ENCODE measurements at places on chromosomes 3 and 15.

DNA sequence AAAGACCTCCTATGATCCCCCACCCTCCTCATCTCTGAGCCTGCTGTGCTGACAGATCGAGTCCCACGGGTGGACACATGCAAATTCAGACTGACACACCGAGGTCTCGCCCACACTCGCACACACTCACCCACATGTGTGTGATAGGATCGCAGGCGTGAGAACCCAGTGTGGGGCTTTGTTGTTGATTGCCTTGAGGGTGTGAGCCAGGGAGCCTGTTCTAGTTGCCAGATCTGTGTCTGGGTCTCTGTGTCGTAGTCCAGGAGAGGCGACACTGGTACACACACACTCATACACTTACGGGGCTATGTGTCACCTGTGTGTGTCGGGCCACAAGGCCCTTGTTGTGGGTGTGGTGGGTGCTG lies 2.0 kb downstream of the EPHB3 start:
- DNase-seq: no peak

GRCh38 chr3:57006179-57006657 lies 54.2 kb upstream of the SPATA12 start:
- DNase-seq: no peak

DNA sequence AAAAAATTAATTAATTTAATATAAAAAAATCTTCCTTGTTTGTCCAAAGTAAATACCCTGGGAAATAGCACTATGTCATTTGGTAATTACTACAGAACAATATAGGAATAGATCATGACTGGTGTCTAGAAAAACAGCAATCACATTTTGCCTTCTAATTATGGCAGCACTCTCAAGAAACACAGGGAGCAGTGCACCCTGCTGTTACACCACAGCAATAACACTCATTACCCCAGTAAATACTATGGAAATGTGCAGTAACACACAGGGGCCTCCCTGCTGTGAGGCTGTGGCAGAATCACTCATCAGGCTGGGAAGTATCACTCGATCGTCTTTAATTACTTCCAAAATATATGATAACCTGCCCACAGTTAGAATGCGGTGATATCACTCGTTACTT lies 646.0 kb downstream of the TUSC7 start:
- DNase-seq: no peak

DNA sequence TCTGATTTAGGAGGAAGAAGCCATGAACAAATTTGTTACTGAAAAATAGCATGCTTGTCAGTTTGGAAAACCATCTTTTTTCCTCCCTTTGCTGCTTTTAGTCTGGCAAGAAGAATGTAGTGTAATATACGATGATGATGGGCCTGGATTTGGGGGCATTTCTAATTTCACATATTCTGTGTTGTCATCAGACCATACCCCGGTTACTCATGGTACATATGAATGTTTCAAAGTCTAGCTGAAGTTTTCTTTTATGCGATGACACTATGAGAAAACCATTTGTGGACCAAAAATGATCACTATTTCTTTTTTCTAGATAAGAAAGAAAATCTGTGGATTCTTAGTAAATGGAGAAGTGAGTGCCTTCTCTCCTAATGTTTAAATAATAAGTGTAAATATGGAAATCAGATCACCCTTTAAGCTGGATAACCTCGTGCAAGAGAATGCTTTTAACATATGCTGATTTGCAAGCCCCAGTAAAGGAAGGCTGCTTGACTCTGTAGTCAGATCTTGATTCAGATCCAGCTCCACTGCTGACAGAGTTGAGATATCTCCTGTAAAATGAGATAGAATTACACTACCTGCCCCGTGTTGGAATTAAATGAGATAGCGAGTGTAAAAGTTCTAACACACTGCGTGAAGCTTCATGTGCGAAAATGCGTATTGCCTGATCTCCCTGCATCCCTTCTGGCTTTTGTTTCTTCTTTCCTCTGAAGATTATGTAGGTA lies 3.0 kb downstream of the MEF2A start:
- DNase-seq: no peak

- DNase-seq: peak; percentile 89
These were observed 16.3 kb downstream of the BMF start for GRCh38 chr15:40092256-40092978.

DNA sequence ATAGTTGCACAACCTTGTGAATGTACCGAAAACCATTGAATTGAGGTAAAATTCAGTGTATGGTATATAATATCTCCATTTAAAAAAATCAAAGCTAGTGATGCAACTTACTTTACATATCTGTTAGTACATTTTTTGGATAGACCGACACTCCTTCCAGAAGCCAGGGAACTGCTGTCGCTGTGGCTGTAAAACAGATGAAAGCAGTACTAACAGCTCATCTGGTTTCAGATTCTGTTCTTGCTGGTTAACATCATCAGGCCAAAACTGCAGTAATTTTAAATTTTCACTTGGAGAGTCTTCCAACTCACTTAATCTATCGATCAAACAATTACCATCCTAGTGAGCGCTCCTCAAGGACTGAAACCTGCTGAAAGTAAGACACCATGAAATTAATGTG lies 145.1 kb downstream of the LRRC28 start:
- DNase-seq: no peak

GRCh38 chr15:82304778-82305090 lies 42.1 kb downstream of the SAXO2 start:
- no peak for DNase-seq

GRCh38 chr3:37876279-37876678 lies 14.6 kb downstream of the CTDSPL start:
- no peak for DNase-seq

GRCh38 chr3:14959359-14959943 lies 12.1 kb downstream of the NR2C2 start:
- DNase-seq: no peak

- no peak for DNase-seq
These were observed 121.5 kb upstream of the LIPC start for GRCh38 chr15:58309963-58310928.

- no peak for DNase-seq
These were observed 71.8 kb downstream of the MINDY2 start for GRCh38 chr15:58842713-58843396.

DNA sequence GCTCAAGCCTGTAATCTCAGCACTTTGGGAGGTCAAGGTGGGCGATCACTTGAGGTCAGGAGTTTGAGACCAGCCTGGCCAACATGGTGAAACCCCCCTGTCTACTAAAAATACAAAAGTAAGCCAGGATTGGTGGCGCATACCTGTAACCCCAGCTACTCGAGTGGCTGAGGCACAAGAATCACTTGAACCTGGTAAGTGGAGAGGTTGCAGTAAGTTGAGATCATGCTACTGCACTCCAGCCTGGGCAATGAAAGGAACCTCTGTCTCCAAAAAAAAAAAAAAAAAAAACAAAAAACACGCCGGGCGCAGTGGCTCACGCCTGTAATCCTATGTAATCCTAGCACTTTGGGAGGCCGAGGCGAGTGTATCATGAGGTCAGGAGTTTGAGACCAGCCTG lies 18.9 kb upstream of the AP4E1 start:
- DNase-seq: no peak

- no peak for DNase-seq
These were observed at the start of gene NRG4 for GRCh38 chr15:76011627-76012551. Gene NRG4 (minus strand): TSS chr15:76012424. CDS start chr15:76011230, 1,194 bp downstream.

GRCh38 chr3:10709110-10709781 lies 106.8 kb upstream of the SLC6A11 start:
- no peak for DNase-seq

- no peak for DNase-seq
These were observed 43.6 kb downstream of the SEMA5B start for GRCh38 chr3:122984007-122984406.

- DNase-seq: no peak
These were observed 64.8 kb downstream of the ADAM10 start for GRCh38 chr15:58684751-58685150.

DNA sequence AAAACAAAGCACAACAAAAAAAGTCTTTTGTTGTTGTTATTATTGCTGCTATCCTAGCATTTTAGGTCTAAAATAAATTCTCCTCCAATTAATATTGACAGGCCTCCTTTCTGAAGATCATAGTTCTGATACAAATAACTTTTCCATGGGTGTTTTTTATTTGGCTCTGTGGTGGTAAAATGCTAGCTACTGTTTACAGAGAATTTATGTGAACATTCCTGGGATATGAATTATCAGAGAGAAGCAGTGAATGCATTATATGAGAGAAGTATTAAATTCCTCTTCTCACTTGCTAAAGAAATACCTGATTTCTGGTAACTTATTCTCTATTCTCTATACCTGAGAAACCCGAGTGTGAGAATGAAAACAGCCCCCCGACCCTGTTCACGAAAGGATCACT lies 57.5 kb upstream of the TMCO5A start:
- DNase-seq: no peak

- no peak for DNase-seq
These were observed 42.7 kb upstream of the BLM start for GRCh38 chr15:90674476-90674875.

DNA sequence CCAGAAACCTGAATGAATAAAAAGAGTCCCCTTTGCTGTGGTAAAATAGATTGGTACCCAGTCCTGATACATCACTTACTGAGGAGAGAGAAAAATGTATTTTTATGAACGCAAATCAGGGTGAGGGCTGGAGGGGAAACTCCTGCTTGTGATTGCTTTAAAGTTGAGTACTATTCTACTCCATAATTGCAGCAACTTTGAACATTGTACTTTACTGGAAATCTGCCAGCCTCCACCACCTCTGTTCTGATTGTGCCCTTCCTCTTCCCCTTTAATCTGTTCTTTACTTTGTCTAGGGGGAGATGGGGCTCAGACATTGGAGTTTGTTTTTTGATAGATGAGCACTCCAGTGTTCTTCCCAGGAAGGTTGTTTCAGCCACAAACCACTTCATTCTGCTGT lies 81.9 kb downstream of the C3orf38 start:
- no peak for DNase-seq

DNA sequence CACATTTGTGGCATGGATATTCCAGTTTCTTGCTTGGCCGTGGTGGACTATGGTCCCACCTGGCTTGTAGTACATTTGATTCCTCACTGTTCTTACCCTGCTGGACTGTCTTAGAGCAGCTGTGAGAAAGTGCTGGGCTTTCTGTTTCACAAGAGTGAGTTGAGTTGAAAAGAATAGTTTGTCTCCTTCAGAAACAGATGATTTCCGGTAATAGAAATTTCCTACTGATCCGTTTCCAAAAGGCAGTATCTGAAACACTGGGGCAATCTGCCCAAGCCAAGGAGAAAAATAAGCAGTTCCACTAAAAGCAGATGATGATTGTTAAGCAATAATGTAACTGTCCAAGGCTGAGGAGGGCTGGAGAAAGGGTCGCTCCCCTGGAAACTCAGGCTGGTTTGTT lies 96.0 kb downstream of the SUCLG2 start:
- DNase-seq: no peak

GRCh38 chr15:52005748-52006701 lies 13.0 kb upstream of the MAPK6 start:
- DNase-seq: no peak

DNA sequence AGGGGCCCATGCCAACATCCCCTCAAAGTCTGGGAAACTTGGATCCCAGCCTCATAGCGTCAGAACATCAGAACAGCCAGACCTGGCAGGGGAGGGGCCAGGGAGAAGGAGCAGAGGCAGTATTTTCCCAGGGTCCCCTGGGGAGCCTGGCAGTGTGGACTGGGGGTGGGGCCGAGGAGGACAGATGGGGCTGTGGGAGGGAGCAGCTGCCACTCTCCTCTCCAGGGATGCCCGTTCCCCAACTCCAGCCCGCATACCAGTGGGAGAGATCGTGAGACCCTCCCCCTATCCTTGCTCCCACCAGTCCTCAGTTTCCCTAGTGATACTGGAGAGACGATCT lies 6.5 kb upstream of the DNAJB8 start:
- DNase-seq: no peak

GRCh38 chr3:119589102-119589773 lies 8.4 kb upstream of the PLA1A start:
- DNase-seq: no peak

- DNase-seq: no peak
These were observed 429.5 kb downstream of the ZIC1 start for GRCh38 chr3:147838652-147839051.

GRCh38 chr3:123298903-123299302 lies 97.2 kb downstream of the SEC22A start:
- DNase-seq: no peak

DNA sequence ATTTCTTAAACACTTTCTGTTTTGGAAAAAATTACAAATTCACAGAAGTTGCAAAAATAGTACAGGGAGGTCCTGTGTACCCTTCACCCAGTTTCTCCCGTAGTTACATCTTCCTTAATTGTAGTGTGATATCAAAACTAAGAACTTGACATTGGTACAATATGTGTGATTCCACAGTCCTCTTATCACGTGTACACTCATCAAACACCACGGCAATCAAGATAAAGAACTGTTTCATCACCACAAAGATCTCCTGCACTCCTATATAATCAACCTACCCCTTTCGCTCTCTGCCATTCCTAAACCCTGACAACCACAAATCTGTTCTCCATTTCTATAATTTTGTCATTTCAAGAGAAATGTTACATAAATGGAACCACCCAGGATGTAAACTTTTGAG lies 31.4 kb downstream of the POMGNT2 start:
- no peak for DNase-seq

DNA sequence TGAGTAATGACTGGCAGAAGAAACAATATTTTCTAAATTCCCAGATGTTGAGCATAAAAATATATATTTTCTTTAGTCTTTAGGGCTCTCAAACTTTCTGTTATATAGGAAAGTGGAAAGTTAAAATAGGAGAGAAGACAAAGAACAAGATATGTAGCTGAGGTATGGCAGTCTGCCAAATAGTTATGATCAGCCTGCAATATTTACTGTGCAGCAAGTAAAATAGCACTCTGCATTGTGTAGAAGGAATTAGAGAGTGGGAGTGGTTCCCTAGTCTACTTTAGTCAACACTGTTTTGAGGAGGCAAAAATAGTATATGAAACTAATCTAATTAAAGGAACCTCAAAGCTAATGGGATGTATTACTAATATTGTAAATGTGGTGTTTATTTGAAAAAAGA lies 978.1 kb upstream of the ALCAM start:
- no peak for DNase-seq

DNA sequence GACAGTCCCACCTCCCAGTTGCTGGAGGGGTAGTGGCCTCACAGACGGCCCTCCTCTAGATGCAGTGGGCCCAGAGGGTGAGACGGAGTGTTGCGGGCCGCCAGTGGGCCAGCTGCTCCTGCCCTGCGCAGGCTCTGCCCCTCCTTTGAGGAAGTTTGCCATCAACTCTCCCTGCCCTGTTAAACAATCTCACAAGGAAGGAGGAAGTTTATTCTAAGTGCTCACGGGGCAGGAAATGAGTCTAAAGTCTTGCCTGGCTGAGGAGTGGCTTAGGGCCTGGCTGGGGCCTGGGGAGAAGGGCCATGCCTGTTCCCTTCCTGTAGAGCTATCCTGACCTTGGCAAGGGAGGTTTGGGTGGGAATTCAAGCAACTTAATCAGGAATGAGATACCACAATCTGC lies at the start of gene FAM3D:
Gene FAM3D, minus strand, starts transcription at position 92 of the 400 bp plus-strand sequence. CDS start 11,211 bp downstream, outside the sequence.
- DNase-seq: no peak
